ENCODE measurements at places on chromosomes 11 and 22.

GRCh38 chr22:45226503-45227186 lies 14.0 kb downstream of the KIAA0930 start:
- DNase-seq = no peak

DNA sequence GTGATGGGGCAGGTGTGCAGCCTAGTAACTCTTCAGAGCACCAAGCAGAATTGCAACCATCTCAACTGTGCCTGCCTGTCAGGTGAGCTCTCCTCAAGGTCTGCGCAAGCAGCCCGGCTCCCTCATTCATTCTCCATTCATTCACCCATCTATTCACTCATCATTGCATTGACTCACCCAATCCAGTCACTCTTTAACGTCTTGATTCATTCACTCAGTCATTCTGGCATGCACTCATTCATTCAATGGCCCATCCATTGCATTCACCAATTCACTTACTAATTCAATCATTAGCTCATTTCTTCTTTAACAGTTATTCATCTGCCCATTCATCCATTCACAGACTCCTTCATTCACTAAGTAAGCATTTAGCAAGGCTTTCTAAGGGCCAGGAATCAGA lies 111.8 kb downstream of the PDE2A start:
- no peak for DNase-seq

- DNase-seq = no peak
Measured at GRCh38 chr11:72313912-72314598, 70.1 kb upstream of the PHOX2A start.

DNA sequence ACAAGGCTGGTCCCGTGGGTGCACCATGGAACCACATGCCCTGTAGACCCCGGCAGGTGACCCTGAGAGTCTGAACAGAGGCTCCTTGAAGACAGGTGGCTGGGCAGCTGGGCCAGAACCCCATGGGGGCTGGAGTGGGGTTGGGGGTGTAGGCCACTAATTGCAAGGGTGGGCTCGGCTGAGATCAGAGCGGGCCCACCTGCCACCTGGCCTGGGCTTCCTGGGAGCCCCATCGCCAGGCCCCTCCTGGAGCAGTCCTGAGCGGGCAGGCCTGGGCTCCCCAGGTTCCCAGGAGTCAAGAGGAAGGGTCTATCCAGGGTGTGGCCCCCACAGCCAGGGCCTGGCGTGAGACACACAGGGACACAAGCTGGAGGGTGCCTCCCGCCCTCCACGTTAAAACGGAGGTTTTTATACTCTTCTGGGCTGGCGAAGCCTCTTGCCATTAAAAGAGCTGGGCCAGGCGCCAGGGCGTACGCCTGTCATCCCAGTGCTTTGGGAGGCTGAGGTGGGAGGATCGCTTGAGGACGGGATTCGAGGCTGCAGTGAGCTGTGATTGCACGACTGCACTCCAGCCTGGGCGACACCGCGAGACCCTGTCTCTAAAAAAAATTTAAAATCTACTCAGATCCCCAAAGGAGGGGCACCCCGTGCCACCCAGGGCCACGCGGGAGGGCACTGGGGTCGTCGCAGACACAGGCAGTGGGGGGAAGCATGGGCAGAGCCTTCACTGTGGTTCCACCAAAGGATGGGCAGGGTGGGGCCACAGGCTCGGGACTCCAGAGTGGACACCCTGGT lies 4.8 kb upstream of the TRABD start:
- DNase-seq = no peak

- DNase-seq = no peak
Measured at GRCh38 chr11:18245396-18245795, 3.1 kb downstream of the SAA2 start.

DNA sequence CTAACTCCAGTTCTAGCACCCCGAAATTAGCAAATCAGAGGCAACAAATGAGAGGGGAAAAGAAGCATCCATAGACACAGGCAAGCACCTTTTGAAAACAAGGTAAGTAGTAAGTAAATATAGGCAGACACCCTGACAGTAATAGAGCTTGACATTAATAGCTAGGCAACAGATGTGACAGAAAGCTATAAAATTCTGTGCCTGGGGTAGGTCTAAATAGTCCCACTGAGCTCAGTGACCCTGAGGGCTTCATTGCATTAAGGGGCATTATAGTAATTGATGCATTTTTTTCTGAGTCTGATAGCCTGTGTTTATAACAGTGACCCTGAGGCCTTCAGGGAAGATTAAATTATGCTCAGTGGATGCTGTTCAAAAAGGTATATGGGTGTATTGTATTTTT lies 197.1 kb downstream of the HIPK3 start:
- no peak for DNase-seq

DNA sequence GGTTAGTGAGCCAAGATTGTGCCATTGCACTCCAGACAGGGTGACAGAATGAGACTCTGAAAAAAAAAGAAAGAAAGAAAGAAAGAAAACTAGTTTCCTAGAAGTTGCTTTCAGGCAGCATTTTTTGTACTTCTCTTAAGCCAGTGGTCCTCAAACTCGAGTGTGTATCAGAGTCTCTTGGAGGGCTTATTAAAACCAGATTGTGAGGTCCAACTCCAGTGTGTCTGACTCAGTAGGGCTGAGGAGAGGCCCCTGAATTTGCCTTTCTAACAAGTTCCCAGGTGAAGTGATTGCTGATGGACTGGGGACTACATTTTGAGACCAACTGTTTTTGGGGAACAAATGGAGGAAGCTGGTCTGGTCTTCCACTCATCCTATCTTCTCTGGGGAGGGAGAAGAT lies 57.5 kb upstream of the VSTM5 start:
- DNase-seq = no peak

GRCh38 chr11:134863294-134863693 lies 451.3 kb upstream of the B3GAT1 start:
- DNase-seq = no peak

- DNase-seq = no peak
Measured at GRCh38 chr22:48699511-48699910, 1128.2 kb downstream of the BRD1 start.

DNA sequence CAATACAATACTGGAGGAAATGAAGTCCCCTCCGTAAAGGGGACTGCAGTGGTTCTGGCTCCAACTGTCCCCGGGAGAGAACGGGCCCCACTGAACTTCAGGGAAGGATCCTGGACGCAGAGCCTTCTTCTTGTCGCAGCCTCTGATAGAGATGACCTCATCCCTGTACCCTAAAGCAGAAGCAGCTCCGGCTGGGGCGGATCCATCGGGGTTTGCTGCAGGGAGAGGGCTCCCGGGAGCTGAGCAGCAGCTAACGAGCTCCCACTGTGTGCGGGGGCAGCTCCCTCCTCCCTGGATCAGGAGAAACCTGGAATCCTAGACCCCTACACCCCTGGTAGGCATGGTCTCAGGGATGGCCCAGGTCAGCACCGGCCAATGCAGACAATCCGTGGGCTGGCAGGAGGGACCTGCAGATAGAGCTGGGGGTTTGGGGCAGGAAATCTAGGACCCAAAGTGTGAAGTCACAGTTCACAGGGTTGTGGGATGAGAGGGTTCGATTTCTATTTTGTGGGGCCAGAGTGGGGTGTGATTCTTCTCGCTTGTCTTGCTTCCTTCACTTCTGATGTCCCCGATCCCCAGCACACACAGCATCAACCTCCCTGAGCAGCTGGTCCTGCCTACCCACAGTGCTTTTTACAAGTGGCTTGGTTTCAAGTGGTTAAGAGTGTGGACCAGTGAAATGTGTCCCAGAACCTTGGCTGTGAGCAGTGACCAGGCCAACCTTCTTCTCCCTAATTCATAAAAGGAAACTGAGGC lies 12.9 kb downstream of the KIAA0930 start:
- no peak for DNase-seq

- DNase-seq = no peak
Measured at GRCh38 chr22:25919452-25919851, 177.5 kb downstream of the MYO18B start.

- DNase-seq = no peak
Measured at GRCh38 chr11:68312117-68312779, at the start of gene LRP5. LRP5 (plus strand) TSS chr11:68312591; CDS start chr11:68312715, 124 bp downstream.

GRCh38 chr11:79439886-79440570 lies 802 bp downstream of the TENM4 start:
- DNase-seq = no peak

- DNase-seq = no peak
Measured at GRCh38 chr11:35974882-35975589, 31.2 kb downstream of the LDLRAD3 start.

- DNase-seq = no peak
Measured at GRCh38 chr11:60657888-60658287, 41.5 kb upstream of the MS4A8 start.

- DNase-seq = no peak
Measured at GRCh38 chr11:115127790-115128189, 376.4 kb downstream of the CADM1 start.

DNA sequence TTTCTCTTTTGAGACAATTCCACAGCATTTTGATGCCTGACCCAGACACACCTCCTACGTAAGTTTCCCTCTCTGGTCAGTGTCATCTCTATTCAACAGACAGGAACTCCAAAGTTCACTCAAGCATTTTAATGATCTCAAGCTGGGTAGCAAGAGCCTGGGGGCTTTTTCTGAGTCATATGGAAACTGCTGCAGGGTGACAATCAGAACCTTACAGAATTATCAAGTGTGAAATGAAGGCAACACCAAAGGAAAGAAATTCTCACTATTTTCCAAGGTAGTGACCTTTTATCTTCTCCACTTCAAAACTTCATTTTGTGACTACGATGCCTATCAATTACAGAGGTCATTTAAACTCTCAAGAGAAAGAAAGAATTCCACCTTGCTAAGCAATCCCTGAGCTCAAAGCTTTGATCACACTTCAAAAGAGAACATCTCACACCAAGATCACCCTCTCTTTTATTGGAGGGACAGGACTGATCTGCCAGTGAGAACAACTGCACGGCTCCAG lies 229.0 kb upstream of the ZC3H12C start:
- DNase-seq = no peak

GRCh38 chr11:124415356-124415923 lies 9.2 kb downstream of the OR8B4 start:
- DNase-seq = no peak

DNA sequence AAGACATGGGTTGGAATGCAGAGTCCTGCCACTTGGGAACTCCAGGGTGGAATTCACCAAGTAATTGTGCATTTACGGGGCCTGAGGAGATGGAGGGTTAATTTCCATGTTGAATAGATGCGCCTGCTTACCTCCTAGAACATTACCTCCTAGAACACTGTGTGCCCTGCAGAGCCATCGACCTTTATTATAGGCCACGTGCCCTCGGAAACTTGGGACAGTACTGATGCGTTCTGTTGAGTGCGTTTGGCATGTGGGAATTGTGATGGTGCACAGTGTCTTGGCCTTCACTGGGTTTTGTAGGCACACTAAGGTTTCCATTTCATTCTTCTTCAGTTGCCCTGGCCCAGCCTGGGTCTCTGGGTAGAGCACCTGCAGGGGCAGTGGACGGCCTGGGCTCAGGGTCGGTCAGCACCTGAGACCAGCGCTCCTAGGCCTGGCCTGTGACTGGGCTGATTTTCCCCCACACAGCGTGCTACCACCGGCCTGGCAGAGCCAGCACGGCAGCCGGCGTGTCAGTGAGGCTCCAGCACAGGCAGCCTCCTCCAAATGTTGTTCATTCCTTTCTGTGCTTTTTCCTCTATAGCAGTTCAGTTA lies 12.7 kb downstream of the TRMU start:
- no peak for DNase-seq

DNA sequence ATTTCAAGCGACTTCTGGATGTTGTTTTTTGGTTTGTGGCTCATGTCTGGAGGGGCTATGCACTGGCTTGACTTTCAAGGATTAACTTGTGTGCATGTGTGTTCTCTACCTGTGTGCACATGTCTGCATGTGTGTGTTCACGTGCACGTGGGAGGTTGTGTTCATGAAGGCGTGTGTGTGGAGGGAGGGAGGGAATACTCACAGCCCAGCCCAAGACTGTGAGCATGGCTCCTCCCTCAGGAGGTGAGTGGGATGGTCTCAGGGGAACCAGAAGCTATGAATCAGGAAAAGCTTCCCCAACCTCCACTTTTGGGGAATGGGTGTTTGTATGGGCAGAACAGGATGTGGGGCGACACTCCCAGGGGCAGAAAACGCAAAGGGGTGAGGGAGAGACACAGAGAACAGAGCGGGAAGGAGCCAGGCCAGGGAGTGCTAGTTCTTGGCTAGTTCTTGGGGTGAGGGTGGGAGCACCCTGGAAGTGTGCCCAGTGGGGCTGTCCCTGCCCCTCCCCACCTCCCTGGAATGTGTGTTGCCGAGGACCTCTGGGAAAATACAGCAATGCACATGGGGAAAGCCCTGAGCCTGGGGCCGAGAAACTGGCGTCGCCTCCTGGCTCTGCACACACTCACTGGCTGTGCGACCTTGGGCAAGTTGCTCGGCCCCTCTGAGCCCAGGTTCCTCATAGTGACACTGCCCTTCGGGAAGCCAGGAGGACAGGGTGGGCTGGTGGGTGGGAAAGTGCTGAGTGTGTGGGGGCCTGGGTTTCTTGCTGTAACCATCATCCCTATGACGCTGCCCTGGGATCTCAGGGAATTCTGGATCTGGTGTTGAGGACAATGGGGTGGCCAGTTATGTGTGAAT lies 16.9 kb upstream of the ALX4 start:
- DNase-seq = no peak

- DNase-seq = no peak
Measured at GRCh38 chr11:131581046-131581445, 210.6 kb downstream of the NTM start.

- DNase-seq = no peak
Measured at GRCh38 chr11:122599434-122599833, 56.1 kb upstream of the UBASH3B start.

DNA sequence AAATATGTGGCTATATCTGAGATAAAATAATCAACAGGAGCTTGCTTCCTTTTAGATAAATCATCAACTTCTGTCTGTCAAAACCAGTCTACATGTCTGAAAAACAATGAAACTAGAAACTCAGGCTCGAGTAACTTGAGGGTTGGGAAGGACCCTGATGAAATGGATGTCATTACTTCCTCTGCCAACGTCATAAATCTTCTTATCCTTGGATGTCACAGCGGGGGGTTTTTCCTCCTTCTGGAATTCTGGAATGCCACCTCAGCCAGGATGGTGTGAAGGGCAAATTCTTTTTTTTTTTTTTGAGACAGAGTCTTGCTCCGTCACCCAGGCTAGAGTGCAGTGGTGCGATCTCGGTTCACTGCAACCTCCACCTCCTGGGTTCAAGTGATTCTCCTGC lies 13.4 kb downstream of the LGR4 start:
- DNase-seq = no peak

- DNase-seq = no peak
Measured at GRCh38 chr11:69435161-69435986, 46.1 kb upstream of the LINC01488 start.
